ENCODE measurements at places on chromosomes 3 and 15. TPM values are rescaled to one million over a fixed set of nuclear protein-coding genes. Genes with fewer than 3 reads are reported as not detected.

DNA sequence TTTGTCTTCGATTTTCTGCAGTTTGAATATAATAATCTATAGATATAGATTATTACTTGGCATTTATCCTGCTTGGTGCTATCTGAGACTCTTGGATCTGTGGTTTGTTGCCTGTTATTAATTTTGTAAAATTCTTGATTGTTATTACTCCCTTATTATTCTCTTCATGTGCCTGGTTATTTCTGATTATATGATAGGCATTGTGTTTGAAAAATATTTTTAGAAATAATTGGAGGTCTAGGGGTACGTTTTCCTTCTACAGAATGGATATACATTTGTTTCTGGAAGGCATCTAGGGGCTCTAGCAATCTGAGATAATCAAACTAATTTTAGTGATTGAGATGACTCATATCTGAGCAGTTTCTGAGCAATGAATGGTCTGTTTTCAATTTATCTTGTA, 14.9 kb upstream of the CELF6 start:
- DNase-seq: no peak
- peaks cover 16% of the 10 kb centered on the region for H3K36me3 ChIP-seq
- no peaks in the 10 kb centered on the region for H3K4me1 ChIP-seq
- H3K27ac ChIP-seq: no peak overlapping the region
- H3K27me3 ChIP-seq: no peaks in the 10 kb centered on the region
- no peak overlapping the region for H3K4me3 ChIP-seq

GRCh38 chr3:108391917-108392593, 95.7 kb downstream of the HHLA2 start:
- no peak for DNase-seq
- H3K4me3 ChIP-seq: no peak overlapping the region
- H3K27me3 ChIP-seq: no peaks in the 10 kb centered on the region
- no peak overlapping the region for H3K27ac ChIP-seq

DNA sequence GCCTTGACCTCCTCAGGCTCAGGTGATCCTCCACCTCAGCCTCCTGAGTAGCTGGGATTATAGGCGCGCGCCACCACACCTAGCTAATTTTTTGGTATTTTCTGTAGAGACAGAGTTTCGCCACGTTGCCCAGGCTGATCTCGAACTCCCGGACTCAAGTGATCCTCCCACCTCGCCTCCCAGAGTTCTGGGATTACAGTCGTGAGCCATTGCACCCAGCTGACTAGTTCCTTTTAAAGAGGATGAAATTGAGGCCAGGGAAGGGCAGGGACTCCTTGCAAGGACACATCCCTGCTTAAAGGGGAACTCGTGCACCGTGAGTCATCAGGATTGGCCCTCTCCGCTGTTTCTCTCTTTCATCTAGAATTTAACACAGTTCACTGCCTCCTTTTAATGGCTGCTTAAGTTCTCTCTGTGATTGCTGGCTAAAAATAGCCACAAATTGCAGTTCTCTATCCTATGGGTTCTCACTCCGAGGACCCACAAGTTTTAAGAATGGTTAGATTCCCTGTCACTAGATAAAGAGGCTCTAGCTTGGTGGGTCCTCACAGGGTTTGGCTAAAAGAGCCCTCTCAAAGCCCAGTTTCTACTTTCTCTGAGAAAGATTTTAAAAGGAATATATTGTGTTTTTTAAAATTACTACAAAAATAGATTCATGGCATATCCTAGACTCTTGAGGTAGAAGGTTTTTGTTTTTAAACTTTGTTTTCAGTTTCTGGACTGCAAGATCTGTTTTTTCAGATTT, 1.4 kb downstream of the CRTAP start:
- peak overlapping the region; percentile 64 for H3K4me3 ChIP-seq
- no peaks in the 10 kb centered on the region for H3K27me3 ChIP-seq
- H3K4me1 ChIP-seq: no peaks in the 10 kb centered on the region
- DNase-seq: peak; percentile 22

DNA sequence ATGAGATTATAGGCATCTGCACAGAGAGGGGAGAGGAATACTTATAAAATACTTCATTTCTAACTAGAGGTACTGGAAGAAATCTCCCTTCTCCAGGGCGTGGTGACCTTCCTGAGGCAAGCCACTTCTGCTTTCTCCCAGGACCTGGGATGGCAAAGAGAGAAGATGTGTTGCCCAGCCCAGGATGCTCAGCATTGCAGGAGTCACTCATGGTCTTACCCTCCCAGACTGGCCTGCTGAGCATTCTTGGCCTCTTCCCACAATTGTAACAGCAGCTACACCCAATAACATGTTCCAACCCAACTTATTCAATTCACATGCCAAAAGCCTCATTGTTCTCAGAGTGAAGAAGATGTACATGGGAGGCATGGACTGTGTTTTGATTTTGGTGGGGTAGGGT, 37.9 kb downstream of the IL20RB start:
- H3K4me1 ChIP-seq: no peaks in the 10 kb centered on the region
- no peaks in the 10 kb centered on the region for H3K36me3 ChIP-seq
- no peak overlapping the region for H3K4me3 ChIP-seq
- peak overlapping the region; percentile 38 for H3K27ac ChIP-seq

GRCh38 chr15:34657469-34658127, 74.1 kb upstream of the GOLGA8B start:
- H3K36me3 ChIP-seq: no peaks in the 10 kb centered on the region
- no peak overlapping the region for H3K27ac ChIP-seq
- no peaks in the 10 kb centered on the region for H3K27me3 ChIP-seq

DNA sequence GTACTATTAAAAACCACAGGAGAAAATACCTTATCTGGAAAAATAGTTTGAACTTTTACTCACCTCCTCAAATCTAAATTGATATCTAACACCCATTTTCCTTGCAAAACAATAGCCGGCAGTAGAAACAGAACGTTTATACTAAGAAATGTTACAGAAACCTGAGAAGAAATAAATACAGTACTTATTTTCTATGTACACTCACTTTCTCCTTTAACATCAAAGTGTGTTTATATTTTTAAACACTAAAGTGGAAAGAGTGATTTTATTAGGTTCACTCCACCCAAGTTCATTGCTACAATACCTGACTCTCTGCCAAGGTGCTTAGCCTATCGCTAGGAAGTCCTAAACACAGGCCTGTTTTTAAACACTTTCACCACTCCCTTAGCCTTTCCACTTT, 87.8 kb upstream of the TJP1 start:
- no peaks in the 10 kb centered on the region for H3K36me3 ChIP-seq
- H3K27me3 ChIP-seq: no peaks in the 10 kb centered on the region
- H3K27ac ChIP-seq: no peak overlapping the region
- H3K4me3 ChIP-seq: no peak overlapping the region
- H3K4me1 ChIP-seq: no peaks in the 10 kb centered on the region

DNA sequence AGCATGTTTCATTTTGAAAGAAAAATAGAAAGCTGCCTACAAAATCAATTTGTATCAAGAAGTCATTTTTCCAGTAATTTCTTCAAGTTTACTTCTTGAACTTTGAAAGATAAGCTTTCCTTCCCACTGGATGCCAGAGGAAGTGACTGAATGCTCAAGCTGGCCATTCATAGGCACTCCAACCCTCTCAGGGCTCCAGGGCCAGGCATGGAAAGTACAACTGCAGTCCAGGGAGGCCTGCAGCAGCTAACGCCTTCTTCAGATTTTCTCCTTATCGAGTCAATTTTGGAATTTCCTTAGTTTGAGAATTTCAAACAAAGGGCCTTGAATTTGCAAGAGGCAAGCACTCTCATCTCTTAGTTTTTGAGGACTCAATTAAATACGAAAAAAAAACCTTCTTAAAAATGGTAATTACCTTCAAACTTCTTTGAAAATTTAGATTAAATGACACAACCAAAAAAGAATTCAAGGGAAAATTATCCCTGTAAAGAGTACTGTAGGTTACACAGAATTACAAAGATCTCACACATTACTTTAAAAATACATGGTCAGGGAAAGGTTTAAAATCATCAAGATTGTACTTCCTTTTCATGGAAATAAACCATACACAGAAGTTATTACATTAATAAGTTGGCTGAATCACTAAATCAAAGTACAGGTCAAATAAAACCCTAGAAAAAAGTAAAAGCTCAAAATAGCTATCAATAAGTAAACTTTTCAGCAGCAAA, 2.5 kb downstream of the UBP1 start:
- H3K36me3 ChIP-seq: no peaks in the 10 kb centered on the region
- no peak for DNase-seq
- peak overlapping the region; percentile 41 for H3K27ac ChIP-seq
- peak overlapping the region; percentile 78 for H3K4me3 ChIP-seq
- no peaks in the 10 kb centered on the region for H3K27me3 ChIP-seq

The ARGFX gene
- polyA plus RNA-seq: not detected

The PYGO1 gene
- 0.49 TPM for polyA plus RNA-seq
